ENCODE measurements at places on chromosomes 12 and 14.

- DNase-seq, result no peak
Measured at GRCh38 chr12:64691795-64692583, 67.2 kb downstream of the GNS start.

DNA sequence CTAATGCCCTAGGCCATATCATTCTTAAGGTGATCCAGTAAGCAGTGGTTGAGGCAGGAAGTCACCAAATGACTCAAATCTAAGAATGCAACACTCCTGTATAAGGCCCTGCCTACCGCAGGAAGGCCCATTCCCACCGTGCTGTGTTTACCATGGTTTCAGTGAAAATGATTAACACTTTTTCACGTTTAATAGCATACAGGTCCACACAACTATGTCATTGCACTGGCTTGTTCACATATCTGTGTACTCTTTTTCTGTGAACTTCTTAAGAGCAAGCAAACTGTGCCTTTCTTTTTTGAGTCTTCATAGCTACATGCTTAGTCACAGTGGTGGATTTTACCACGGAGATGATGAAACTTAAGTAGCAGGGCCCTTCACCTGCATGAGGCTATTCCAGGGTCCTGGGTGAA is 214.9 kb downstream of the CNTN1 start:
- peak; percentile 6 for DNase-seq

- no peak for DNase-seq
Measured at GRCh38 chr12:53064613-53065436, 14.4 kb downstream of the SPRYD3 start.

GRCh38 chr12:13099844-13100604 is 3.4 kb downstream of the GSG1 start:
- no peak for DNase-seq

GRCh38 chr12:108803428-108804105 is 53.8 kb downstream of the SSH1 start:
- peak; percentile 74 for DNase-seq

DNA sequence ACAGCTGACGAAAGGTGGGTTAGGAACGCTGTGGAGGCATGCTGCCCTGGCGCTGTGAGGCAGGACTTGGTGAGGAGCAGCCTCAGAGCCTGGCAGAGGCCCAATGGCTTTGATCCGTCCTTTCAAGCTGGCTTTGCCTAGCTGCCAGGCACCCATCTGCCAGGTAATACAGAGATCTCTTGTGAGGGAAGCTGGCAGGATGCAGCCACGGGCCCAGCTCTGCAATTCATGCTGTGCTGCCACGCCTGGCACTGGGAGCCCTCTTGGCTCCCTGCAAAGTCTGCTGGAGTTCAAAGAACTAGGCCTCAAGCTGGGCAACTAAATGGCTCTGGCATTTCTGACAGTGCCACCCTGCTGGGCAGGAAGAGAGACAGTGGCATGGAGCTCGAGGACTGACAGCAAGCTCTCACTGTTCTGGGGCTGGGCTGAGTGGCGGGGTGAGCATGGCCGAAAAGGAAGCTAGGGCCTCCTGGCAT is 18.7 kb downstream of the IQSEC3 start:
- no peak for DNase-seq

GRCh38 chr12:57454566-57455373 is at the start of gene INHBE:
Gene INHBE, plus strand, starts transcription at chr12:57455307. Its CDS starts 230 bp downstream, at chr12:57455537.
- peak; percentile 96 for DNase-seq

DNA sequence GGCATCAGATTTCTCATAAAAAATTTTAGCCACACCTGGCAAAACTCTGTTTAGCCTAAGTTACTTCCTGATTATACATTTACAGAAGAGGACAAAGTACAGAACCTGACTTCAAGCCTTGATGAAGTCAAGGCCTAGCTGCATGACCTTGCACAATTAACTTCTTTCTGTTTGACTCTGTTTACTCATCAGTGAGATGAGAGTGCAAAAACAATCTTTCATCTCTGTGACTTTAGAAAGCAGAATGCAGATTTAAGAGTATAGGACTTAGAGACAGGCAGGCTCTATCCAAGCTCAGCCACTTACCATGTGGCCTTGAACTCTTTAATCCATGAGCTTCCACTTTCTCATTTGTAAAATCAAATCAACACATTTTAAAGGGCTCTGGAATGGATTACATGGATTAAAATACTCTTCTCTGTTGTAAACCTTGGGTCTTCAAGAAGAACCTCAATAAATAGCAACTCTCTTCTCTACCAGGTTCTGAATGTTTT is 1178.9 kb downstream of the FLRT2 start:
- DNase-seq, result no peak

DNA sequence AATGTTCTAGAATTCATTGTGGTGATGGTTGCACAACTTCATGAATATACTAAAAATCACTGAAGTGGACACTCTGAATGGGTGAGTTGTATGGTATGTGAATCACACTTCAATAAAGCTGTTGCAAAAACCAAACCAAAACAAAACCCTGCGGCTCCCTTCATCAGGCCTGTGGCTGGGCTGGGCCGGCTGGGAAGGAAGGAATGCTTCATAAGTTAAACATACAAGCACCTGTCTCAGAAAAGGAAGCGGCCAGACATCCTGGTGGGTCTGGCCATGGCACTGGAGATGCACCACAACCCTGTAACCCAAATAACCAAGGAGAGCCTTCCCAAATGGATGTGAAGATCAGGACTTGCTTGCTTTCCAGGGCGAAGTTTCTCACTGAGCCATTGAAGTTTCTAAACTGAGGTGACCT is 34.9 kb downstream of the TTC7B start:
- no peak for DNase-seq

DNA sequence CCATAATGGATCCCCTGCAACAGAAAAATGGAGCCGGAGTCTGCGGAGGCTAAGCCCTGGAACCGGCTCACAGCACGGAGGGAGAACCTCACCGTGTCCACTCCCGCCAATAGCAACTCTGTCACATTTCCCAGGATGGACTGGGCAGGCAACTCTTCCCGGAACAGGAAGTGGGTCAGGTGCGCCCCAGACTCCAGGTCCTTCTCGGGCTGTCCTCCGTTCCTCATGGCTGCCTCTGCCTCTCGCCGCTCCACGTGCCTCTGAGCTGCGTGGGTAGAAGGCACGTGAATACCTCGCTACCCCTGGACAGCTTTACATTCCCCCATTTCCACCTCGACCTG is 2.2 kb downstream of the CYP27B1 start:
- no peak for DNase-seq

DNA sequence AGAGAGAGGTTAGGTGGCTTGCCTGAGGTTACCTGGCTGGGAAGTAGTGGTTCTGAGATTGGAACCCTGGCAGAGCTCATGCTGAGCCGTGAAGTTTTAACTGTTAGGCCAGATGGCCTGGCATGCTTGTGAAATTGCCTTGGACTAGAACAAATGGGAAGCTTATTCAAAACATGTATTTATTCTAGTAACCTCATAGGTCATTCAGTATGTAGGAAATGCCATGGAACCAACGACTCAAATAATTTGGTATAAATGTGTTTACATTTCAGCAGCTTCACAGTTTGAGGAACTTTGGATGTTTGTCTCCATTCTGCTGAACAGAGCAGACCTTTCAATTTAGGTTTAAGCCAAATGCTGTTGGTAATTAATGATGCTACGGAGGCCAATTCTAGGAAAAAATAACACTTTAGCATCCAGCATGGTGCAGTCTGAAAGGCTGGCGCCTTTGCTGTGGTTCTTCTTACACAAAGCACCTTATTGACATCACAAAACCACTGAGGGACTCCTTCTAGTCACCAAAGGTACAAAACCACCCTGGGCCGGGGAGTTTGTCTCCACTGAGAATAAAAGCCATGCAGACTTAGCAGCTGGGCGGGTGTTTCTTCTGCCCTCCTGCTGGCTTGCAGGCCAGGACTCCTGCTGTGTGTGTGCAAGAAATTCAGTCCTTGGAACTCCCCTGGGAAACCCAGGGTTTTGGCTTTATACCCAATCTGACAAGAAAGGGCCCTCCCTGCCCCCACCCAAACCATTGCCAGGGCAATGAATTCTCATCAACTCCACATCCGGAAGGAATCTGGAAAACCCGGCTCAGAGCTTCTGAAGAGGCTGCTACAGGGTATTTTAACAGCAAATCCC is 64.2 kb downstream of the ELK3 start:
- DNase-seq, result peak; percentile 51

DNA sequence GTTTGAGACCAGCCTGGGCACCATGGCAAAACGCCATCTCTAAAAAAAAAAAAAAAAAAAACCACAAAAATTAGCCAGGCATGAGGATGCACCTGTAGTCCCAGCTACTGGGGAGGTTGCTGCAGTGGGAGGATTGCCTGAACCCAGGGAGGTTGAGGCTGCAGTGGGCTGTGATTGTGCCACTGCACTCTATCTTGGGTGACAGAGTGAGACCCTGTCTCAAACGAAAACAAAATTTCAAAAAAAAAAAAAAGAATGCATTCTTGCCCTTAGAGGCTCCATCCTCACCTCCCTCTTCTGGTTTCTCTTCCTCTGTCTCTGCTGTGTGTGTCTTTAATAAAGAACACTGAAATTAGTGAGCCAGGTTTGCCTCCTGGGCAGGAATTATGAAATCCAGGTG is 107.8 kb downstream of the VCPKMT start:
- DNase-seq, result no peak

DNA sequence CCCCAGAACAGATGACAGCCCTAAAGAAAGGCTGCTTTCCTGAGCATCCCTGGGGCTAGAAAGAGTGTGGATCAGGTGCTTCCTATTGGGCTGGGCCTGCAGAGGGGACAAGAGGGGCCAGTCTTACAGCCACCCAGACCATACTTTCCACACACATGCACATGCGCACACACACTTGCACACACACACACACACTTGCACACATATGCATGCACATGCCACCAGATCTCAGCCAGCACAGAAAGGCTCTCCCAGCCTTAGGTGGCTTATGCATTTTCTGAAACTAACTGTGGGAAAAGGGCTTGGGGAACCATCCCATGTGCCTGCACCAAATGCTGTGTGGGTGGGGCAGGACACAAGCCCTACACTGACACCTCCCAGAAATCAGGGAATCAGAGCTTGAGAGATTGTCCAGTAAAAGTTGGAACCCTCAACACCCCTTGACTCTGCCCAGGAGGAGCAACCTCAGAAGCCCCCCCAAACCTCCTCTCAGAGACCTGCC is 2.5 kb upstream of the DIO3 start:
- no peak for DNase-seq

GRCh38 chr12:132236129-132236929 is 92.1 kb downstream of the NOC4L start:
- DNase-seq, result no peak

DNA sequence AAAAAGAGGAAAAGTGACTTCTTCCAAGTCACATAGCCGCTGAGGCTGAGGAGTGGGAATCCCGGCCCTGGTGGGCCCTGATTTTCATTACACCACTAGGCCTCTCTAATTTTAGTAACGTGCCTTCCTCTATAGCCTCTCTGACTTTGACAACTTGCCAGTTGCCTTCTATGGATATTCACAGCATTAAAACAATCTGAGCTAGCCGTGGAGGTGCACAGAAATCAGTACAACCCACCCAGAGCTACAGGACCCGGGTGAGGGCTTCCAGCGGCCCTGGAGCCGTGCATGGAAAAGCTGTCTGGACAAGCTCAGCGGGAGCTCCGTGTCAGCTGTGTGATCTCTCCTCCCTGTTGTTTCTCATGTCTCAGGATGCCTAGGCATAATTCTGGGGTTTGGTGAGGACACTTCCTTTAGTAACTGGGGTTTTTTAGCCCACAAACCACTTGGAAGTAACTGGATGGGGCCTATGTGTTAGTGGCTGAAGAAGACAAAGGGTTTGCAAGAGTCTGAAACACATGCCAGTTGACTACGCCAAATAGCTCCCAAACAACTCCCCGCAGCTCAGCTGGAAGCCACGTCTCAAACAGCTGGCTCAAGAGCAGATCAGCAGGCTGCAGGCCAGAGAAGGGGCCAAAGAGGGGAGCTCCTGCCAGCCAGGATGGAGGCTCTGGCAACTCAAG is 53.0 kb downstream of the SSH1 start:
- peak; percentile 86 for DNase-seq

- DNase-seq, result no peak
Measured at GRCh38 chr12:29695800-29696199, 87.9 kb downstream of the TMTC1 start.

DNA sequence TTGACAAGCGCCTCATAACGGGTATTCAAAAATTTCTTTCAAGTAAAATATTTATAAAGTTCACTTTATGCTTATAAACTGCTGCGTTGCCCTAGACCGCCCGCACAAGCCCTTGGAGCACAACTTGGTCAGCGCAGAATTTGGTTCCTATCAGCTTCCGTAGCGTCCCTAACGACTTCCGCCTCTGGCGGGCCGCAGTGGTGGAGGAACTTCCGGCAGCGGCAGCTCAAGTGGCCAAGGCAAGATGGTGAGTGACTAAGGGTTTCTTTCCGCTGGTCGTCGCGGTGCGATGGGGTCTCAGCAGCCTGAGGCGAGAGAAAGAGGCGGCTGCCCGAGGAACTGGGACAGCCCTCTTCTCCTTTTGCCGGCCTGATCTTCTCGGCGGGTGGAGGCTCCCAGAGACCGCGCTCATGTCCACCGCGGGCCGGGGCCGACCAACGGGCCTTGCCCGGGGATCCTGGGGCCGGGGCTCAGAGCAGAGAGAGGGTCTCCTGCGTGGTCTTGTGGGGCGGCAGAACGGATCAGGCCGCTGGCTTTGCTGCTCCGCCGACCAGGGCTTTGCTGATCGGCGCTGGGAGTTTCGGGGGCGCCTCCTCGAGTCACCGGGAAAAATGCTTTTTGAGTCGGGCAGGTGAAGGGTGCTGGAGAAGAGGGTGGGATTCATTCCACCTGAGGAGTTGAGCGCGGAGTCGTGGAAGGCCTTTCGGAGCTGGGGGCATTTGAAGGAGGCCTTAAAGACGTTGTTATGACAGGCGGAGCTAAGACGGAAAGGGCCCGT is at the start of gene PSMC1:
TSS of gene PSMC1 (plus strand) at position 200 of the 778 bp plus-strand sequence. CDS start at position 245, 45 bp downstream.
- peak; percentile 79 for DNase-seq

DNA sequence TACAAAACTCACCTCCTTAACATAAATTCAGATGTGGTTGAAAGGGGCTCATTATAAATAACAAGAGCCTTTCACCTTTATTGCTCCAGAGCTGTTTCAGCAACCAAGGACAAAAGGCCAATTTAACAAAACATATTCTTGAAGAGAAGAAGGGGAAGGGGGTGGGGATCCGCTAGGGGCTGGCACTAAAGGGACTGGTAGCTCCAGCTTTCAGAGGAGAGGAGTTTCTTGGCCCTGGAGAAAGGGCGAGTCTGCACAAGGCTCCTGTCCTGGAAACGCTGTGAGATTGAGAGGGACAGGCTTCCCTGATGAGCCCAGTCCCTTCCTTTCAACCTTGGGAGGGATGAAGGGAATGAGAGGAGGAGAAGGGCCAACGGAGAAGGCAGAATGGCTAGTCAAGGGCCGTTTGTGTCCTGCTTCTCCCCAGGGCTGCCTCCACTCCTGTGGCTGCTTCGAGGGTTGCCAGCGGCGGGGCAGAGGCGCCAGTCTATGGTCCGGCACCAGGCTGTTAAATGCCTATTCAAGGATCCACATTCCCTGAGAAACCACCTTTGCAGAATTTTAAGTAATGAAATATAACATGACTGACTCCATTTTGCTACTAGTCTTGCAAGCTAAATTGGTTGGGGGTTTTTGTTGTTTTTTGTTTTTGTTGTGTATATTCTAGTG is 9.7 kb upstream of the PIGH start:
- no peak for DNase-seq

DNA sequence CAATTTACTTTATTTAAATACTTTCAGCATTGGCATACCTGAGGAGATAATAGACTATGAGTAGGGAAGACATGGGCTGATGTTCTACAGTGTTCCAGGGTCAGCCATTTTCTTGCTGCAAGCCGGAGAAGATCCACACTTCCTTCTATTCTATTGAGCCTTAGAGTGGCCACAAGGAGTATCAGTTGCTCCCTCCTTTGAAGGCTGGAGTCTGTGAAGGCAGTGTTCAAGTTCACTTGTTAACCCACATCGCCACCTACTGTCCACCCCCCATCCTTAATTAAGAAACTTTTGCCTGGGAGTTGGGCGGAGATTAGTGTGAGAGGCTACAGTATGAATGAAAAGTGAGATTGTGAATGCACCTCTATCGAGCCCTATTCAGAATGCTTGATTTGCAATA is 666.6 kb downstream of the NRXN3 start:
- DNase-seq, result peak; percentile 7
